ENCODE measurements at places on chromosomes 2 and 18.

DNA sequence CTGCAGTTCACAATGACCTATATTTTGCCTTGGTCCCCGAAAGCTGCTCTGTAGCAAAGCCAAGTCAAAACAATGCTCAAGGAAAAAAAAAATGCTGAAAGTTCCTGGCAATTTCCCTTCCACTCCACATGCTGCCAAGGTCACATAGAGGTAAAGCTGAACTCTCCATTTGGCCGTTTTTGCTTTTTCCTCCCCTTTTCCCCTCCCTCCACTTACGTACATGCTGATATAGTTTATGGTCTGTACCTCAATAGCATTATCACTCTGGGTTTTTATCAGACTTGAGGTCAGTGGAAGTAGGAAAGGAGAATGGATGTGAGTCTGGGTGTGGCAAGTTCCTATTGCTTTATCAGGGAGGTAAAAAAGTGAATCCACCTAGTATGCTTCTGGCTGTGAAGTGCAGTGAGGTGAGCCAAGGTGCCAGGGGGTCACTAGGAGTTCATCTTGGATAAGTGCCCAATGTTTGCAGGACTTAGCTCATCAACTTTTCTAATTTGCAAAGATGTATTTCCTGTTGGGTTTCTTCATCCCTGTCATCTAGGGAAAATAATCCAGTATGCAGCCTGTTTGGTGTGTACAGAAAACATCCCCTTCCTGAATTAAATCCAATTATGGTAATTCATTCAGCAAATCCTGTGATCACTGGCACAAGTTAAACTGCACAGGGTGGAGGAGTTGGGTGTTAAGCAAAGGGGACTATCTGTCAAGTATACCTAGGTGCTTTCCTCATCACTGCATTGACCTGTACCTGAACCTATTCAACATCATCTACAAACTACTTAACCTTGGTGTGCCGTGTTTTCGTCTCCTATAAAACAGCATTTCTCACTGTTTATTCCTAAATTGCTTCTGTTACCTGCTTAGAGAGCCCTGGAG is 124.3 kb upstream of the CYP26B1 start:
- DNase-seq: no peak

- no peak for DNase-seq
Measured at GRCh38 chr18:2547477-2548087, 23.7 kb downstream of the METTL4 start.

DNA sequence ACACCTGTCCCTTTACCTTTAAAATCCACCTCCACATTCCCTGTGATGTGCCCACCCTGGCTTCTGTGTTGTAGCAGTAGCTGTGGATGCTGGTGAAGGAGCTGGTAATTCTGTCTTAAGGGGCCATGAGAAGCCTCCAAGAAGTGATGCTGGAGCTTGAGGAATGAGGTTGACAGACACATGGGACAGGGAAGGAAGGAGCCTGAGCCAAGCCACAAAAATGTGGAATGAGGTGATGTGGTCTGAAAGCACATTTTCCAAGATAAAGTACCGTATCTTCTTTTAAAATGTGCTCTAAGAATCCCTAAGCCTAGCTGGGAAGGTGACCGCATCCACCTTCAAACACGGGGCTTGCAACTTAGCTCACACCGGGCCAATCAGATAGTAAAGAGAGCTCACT is 31.2 kb downstream of the VWA3B start:
- no peak for DNase-seq

GRCh38 chr18:45320724-45321123 is 294.6 kb upstream of the SLC14A2 start:
- no peak for DNase-seq

DNA sequence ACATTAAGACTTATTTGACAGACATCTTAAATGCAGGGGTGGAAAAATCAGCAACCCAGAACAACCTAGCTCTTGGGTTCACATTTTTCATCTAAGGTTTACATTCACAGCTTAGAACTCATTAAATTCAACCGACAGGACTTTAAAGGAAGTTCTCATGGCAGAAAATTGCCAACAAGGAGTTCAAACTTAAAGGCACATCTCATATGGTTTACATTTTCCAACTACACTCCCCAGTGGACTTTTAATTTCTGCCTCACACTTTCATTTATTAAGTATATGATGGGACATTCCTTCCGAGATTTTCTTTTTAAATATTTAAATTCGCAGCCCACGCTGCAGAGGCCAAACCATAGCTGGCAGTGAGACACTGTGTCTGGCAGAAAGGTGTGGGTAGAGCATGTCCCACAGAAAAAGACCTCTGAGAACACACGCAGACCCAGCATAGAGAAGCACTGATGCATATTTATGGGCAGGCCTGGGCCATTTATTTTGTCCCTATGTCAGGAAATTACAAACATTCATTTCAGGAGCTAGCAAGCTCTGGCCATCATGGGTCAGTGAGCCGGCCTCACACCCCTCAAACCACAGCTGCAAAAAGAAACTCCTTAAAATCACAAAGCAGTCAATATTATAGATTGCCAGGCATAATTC is 46.3 kb downstream of the STK39 start:
- no peak for DNase-seq

GRCh38 chr18:62744076-62744968 is 29.0 kb downstream of the PHLPP1 start:
- DNase-seq: no peak

- no peak for DNase-seq
Measured at GRCh38 chr18:44502790-44503189, 177.9 kb upstream of the SETBP1 start.

DNA sequence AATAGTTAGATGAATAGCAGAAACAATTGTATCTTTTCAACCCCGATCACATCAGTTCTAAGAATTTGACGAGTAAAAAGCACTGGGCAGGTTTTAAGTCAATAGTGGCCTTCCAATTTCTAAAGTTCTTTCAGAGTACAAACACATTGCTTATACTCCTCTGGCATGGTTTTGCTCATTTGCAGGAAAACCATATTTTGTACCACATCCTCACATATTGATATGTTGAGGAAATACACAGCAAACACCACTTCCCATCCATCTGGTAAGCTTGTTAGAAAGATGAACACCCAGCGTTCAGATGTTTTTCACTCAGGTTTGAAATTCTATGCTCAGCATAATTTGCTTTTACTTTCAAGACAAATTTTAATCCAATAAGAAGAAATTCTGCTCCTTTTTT is 344.6 kb upstream of the ACVR2A start:
- no peak for DNase-seq

GRCh38 chr2:205885492-205886099 is 200.4 kb downstream of the INO80D start:
- DNase-seq: peak; percentile 13

DNA sequence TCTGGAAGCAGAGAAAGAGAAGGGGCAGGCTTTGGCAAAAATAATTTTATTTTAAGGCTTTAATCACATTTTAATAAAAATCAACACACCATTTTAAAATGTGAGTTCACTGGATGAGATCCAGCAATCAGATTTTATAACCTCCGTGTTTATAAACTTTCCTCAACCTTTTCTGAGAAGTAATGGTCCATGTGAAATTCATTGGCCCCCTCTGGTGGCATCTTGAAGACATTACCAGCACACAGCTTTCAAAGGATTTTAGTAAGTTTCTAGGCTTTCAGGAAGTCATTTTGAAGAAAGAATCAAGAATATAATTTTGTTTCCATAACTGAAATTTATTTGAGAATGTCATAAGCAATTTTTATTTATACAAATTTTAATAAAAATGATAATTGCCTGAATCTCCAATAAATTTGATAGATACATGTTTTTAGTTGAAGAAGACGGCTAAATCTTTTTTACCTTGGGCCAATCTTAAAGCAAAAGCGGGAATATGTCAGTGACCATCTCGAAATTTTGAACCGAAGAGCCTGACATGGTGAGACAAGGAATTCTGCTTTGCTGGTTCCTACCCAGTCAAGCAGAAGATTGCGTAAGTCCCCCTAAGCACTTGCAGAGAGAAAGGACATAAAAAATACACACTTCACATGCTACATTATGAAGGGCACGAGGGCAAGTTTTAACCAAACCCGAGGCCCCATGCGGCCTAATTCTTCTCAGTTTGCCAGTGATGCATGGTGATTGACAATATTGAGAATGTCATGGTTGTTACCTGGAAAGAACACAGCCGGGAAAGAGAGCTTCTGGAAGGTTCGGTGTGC is 128.4 kb upstream of the CBLN2 start:
- DNase-seq: no peak

GRCh38 chr2:101560780-101561315 is 85.9 kb upstream of the RFX8 start:
- no peak for DNase-seq

- DNase-seq: no peak
Measured at GRCh38 chr2:222025881-222026271, 272.9 kb downstream of the PAX3 start.

DNA sequence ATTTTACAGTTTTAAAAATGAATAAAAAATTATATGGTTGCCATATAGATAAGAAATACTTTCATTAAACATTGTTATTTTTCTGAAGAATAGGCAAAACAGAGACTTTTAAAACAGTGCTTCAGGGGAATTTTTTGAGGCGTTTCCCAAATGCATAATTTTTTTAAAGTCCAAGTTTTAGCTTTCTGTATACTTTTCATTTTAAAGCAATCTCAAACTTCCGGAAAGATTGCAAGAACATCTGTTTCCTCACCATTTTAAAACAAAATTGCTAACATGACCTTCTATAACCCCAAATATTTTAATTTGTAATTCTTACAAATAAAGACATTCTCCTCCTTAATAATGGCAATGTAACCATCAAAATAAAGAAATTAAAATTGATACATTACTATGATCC is 15.1 kb upstream of the MBD2 start:
- DNase-seq: no peak

DNA sequence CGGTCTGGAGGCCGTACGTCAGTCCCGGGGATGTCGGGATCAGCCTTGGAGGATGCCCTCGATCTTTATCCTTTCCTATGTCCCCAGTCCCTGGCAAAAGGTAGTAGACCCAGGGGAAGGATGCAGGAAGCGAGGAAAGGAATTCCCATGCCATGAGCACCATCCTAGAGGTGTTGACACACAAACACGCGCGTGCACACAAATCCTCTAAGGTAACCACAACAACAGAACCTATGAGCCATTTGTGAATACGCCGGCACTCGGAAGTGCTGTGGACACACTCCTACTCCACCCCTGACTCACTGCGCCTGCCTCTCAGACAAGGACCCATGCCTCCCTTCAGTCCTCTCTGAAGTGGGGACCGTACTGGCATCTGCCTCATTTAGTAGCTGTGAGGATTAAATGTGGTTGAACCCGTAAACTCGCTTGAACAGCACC is 11.3 kb upstream of the MLPH start:
- peak; percentile 22 for DNase-seq

Data from activated T-helper 9 cell treated with anti-CD3 and anti-CD28 coated beads, Interleukin-2, amount 50 U/mL, for 16 hours (primary cell).